Cerebellum (tissue), 4 donors: ENCODE measurements at places on chromosomes 3 and 15.

GRCh38 chr3:78348664-78349063 lies 1308.8 kb downstream of the ROBO2 start:
- DNase-seq: no peak

DNA sequence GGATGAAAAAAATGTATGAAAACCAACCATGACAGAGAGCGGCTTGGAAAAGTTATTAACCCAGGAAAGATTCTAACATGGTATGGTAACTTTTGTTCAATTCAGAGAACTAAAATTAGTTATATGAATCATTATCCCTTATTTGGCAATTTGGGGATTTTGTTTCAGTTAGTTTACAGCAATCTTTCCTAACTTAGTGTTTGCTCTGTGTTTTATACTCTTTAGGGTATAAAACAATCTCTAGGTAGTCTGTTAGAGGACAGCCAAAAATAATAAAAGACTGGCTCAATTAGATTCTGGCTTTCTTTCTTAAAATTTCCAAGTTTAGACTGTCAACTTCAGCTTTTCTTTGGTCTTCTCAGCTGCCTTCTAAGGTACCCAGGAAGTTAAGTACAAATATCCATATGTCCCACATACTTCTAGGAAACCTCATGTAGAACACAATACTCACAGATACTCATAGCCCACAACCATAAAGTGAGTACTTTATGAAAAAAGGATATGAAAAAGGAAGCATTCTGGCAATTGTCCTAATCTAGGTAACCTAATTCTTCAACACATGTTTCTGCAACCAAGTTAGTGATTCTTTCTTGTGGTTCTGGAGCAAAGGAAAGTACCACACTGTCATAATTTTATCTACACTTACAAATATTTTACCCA lies 849.3 kb downstream of the ROBO1 start:
- no peak for DNase-seq

DNA sequence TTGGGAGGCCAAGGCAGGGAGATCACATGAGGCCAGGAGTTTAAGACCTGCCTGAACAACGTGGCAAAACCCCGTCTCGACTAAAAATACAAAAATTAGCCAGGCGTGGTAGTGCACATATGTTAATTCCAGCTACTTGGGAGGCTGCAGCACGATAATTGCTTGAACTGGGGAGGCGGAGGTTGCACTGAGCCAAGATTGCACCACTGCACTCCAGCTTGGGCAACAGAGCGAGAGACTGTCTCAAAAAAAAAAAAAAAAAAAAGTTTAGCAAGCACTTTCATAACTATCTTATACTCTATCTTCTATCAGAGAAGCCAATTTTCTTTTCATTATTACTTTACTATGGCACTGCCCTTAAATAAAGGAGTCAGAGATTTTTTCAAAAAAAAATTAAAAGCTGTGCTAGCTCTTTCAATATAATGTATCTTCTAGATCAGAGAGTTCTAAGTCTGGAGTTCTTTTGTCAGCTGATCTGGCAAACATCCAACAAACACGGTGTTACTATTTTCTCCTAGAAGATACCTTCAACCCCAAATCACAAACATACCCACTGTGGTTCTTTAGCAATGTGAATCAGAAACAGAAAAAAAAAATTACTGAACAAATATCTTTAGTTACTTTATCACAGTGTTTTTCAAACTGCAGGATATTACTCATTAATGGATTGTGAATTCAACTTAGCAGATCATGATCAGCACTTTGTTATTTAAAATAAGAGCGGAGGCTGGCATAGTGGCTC lies 3.0 kb downstream of the ZNF770 start:
- DNase-seq: no peak

- no peak for DNase-seq
Observed at GRCh38 chr3:134796281-134797056, 1.4 kb downstream of the EPHB1 start.

DNA sequence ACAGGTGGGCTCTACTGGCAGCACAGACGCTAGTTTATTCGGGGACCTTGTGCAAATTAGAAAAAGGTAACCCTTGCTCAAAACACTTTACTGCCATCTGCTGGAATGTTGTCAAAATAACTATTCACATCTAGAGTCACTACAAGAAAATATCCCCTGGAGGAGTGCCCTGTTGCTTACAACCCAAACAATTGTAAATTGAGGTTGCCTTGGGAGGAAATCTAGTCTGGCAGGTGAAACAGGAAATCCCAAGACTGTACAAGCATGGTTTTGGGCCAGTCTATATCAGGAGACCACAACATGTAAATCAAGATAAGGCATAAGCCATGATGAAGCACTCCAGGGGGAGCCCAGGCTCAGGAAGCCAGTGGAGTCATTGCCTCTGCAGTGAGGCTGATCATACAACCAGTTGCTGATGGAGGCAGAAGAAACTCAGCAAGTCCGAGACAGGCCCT lies 136.8 kb upstream of the ACP3 start:
- no peak for DNase-seq

GRCh38 chr3:11803977-11804892 lies 42.5 kb downstream of the TAMM41 start:
- DNase-seq: peak; percentile 67

DNA sequence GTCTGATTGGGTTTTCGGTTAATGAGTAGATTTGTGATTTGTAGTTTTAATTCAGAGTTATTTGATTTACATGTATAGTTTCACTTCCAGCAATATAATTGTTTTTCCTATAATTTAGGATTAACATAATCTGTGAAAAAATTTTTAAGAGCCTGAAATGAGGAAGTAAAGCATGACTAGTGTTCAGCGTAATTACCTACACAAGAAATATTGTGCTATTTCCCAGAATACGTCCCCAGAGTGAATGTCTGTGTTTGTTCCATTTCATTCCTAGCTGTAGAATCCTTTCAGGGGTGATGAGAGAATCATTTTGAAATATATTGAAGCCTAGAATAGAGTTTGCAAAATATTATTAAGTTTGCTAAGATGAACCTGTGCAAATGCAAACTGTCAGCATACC lies 247.1 kb downstream of the BBX start:
- DNase-seq: no peak

DNA sequence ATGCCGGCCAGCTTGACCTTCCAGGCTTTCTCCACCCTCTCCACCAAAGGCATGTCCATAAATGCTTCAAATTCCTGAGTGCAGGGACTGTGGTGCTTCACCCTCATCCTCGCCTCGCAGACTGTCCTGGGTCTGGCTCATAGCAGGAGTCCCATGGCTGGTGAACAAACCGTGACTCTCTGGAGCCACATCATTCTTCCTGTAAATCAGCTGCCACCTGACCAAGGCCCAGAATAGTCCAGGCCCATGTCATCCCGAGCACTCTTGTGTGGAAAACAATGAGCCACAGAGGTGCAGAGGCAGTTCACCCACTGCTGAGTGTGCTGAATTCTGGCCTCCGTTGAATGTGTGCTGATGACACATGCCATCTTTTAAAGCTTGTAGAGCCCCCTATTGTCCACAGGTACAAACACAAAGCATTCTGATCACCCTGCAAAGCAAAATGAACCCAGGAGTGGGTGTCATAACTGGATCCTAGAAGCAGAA lies 68.6 kb downstream of the ABHD5 start:
- no peak for DNase-seq

DNA sequence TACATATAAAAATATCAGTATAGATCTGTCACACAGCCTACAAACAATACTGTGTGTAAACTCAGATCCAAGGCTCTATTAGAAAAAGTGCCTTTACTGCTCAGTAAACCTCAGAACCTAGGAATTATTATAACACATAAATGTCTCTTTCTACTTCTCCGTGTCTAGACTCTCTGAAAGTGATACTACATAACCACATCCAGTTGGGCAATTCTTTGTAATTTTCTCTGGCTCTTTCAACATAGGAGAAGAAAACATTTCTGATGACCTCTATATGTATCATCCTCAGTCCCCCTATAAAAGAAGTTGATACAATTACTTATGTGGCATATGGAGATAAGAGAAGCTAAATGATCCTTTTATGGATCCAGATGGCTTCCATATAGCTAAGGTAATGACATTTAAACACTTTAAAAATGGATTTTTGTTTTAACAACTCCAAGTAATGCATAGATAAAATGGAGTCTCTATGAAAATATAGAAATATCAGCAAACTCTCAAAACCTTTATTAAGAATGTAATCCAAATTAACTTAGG lies 104.5 kb downstream of the LSAMP start:
- no peak for DNase-seq

DNA sequence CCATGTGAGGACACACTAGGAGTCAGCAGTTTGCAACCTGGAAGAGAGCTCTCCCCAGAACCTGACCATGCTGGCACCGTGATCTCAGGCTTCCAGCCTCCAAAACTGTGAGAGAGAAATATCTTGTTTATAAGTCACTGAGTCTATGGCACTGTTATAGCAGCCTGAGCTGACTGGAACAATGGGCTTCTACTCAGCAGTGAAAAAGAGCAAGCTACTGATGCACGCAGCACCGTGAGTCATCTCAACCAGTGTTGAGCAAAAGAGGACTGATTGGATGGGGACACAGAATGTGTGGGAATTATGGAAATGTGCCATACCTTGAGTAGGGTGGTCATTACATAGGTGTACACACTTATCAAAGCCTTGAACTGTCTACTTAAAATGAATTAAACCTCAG lies 230.4 kb downstream of the PLCL2 start:
- no peak for DNase-seq

GRCh38 chr3:330494-331115 lies 134.0 kb downstream of the CHL1 start:
- no peak for DNase-seq

DNA sequence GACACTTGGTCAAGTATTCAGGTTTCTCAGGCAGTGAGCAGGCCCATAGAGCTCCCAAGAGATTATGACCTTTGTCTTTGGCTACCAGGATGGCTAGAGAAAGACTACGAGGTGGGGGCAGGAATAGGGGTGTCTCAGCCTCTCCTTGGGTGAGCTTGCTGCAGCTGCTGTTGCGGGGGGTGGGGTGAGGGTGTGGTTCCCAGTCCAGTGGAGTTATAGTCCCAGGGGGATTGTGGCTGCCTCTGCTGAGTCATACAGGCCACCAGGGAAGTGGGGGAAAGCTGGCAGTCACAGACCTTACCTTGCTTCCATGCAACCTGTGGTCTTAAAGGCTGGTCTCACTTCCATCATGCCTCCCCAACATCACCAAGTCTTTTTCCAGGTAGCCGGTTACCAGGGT lies 31.7 kb downstream of the ATP2C1 start:
- no peak for DNase-seq

- DNase-seq: no peak
Observed at GRCh38 chr3:126927401-126927750, 55.5 kb upstream of the PLXNA1 start.

- peak; percentile 53 for DNase-seq
Observed at GRCh38 chr3:72887705-72888545, at the start of gene GXYLT2. TSS of gene GXYLT2 (plus strand) at chr3:72888046. CDS start at chr3:72888234, 188 bp downstream.

DNA sequence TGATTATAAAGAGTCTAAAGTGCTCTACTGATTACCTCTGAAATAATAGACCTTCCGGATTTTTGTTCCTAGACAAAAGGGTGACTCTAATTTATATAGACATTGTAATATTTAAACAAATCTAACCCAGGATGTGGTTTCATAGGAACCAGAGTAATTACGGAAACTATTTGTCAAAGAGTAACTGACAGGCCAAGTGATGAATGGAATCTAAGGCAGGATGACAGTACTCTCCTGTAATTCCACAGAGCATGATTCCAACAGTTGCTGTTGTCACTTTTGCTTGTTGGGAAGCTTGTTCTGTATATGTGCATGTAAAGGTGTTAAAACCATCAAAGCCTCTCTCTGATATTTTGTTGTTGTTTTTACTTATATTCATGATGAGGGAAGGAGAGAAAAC lies 1141.0 kb downstream of the IGSF11 start:
- no peak for DNase-seq

- DNase-seq: no peak
Observed at GRCh38 chr3:124092811-124093210, 100.9 kb upstream of the ROPN1 start.

GRCh38 chr3:180329187-180329586 lies 272.8 kb upstream of the TTC14 start:
- DNase-seq: no peak
